ENCODE measurements at places on chromosomes 2 and 18. TPM values are rescaled to one million over a fixed set of nuclear protein-coding genes. Genes with fewer than 3 reads are reported as not detected.

ERMN gene
- total RNA-seq, result 0.06 TPM

CCDC141 gene
- total RNA-seq, result not detected

BUB1 gene
- total RNA-seq, result 89.2 TPM

C1GALT1C1L gene
- 0.87 TPM for total RNA-seq

Data from HT1080 (cell line).